ENCODE measurements at places on chromosomes 16 and 17.
A peak's percentile ranks its signal among the peaks of the same experiment; 100 is the strongest.

DNA sequence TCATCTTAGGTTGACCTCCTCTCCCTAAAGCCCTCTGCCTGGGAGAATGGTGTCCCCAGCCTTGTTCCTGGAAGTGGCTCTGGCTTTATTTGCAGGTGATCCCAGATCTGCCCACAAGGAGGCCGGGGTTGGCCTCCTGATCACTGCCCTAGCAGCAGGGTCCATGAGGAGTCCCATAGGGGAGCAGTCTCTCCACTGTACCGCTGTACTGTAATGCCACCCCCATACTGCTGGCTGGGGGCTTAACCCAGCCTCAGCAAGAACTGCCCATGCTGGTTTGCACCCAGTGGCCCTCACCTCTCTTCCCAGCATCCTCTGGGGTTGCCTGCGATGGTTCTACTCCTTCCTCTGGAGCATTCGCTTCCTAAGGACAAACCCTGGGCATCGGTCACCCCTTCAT lies 39.1 kb downstream of the PSME3IP1 start:
- DNase-seq: no peak

GRCh38 chr16:52434224-52434623 lies 112.7 kb downstream of the TOX3 start:
- no peak for DNase-seq

DNA sequence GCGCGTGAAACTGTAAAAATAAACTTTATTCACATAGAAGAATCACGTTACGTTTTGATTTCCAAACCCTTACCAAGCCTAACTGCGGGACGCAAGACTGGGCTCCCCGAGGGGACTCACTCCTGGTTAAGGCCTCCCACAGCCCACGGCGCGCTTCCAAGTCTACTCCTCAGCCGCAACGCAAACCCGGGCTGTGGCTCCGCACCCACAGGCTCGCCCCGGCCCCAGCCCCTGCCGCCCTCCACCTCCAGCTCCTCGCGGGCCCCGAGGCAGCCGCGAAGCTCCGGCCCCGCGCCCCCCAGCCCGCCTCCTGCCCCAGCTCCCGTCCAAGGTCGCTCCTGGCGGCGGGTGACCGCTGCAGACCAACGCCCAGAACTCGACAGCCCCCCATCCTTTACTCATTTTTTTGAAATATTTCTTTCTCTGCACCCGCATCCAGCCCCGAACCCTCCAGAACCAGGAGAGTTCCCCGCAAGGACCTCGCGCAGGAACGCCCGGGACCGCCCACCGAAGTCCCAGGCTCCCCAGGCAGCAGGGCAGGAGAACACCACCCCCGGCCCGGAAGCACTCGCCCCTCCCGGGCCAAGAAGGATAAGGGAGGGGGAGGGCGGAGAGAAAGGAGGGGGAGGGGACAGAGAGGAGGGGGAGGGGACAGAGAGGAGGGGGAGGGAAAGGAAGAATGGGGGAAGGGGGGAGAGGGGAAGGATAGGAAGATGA lies 912 bp downstream of the USP22 start:
- DNase-seq: peak; percentile 51

- DNase-seq: no peak
Observed at GRCh38 chr16:85521552-85522307, 91.4 kb upstream of the GSE1 start.

DNA sequence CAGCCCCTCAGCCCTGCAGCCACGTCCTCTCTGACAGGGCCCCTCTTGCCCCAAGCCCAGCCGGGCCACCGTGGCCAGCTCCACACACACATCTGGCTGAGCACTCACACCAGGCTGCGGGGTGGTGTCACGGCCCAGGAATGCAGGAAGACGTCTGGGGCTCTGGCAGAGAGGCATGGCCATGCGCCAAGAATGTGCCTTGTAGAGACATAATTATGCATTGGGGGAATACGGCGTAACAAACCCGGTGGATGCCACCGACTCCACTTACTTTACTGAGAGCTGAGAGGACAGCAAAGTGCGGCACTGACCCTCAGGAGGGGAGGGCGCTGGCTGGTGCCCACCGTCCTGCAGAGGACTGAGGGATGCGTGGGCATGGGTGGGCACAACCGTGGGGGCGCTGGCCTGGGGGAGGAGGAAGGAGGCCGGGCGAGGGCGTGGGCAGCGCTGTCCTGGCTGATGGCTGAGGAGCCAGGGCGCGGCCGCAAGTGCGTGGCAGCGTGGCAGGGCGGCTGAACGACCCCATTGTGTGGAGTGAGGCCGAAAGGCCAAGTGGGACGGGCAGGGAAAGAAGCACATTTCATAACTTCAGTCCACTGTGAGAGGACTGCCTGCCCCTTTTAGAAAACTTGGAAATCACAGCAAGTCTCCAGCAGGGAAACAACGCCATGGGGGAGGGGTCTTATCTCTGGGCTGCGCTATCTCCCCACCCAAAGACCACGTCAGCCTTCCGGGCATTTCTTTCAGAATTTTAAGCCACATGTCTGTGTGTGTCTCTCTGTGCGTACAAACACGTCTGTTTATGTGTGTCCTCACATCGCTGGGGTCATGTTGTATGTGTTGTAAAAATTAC lies 30.6 kb downstream of the METRNL start:
- DNase-seq: no peak

Data from left renal cortex interstitium (tissue), 4 donors.